ENCODE measurements at places on chromosomes 12 and 14. TPM values are rescaled to one million over a fixed set of nuclear protein-coding genes. Genes with fewer than 3 reads are reported as not detected.

DNA sequence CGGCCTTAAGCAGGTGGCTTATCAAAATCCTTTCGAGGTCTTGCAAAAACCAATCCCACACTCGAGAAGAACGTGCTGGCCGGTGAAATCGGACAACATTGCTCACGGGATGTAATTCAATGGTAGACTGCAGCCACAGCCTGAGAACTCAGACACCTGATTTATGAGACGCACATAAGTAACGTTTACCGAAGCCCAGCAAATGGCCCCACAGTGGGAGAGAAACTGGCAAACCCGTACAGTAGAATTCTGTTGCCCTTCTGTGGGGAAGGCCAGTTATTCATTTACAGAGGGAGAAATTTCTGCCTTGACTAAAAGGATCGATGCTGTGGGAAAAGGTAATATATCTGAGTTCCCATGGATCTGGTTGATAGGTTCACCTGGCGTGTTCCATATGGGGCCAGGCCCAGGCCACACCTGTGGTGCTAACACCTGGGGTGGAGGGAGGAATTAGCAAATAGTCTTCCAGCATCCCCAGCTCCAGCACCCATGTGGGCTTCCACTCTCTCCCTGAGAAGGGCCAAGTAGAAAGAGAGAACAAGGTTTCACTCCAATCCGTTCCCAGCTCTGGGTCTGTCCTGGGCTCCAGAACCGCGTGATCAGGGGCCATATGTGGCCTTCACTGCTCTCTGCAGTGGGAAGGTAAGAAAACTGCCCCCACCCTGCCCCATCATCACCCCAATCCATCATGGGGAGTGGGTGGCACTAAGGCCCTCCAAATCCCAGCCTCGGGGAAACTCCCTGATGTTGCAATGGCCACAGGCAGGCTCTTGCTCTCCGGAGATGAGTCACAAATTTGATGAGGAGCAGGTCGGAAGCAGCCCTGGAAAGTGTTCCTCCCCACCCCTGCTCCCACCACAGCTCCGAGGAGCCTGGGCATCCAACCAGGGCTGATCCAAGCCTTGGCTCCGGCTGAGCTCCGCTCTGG is 12.7 kb downstream of the BDKRB1 start:
- DNase-seq, result peak; percentile 65
- no peak overlapping the region for H3K4me3 ChIP-seq
- H3K4me1 ChIP-seq, result no peaks in the 10 kb centered on the region
- H3K36me3 ChIP-seq, result no peaks in the 10 kb centered on the region
- H3K27ac ChIP-seq, result no peak overlapping the region

GRCh38 chr14:100975671-100976070 is 72.1 kb upstream of the RTL1 start:
- H3K27ac ChIP-seq, result no peak overlapping the region
- no peak overlapping the region for H3K4me3 ChIP-seq
- no peaks in the 10 kb centered on the region for H3K27me3 ChIP-seq
- H3K4me1 ChIP-seq, result no peaks in the 10 kb centered on the region
- no peaks in the 10 kb centered on the region for H3K36me3 ChIP-seq

JKAMP gene
- 11.6 TPM for total RNA-seq

- H3K27me3 ChIP-seq, result no peaks in the 10 kb centered on the region
- H3K27ac ChIP-seq, result no peak overlapping the region
- H3K4me1 ChIP-seq, result no peaks in the 10 kb centered on the region
- no peak overlapping the region for H3K4me3 ChIP-seq
Measured at GRCh38 chr14:29654901-29655550, 272.6 kb downstream of the PRKD1 start.

DNA sequence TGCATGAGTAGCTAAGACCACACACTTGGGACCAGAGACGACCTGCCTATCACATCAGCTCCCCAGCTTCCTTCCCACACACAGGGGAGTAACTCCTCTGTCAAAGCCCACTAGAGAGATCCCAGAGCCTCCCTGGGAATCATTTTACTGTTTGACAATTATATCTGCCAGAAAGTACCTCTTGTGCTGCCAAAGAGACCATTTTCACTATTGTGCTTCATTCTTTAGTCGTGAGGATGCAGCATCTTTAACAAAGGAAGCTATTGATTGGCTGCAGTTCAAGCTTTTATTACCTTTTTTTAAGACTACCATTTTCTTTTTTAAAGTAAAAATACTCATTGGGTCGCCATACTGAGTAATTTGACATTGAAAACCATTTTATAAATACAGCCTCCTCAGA is 194.5 kb upstream of the RGS6 start:
- DNase-seq, result no peak
- no peaks in the 10 kb centered on the region for H3K4me1 ChIP-seq
- no peak overlapping the region for H3K27ac ChIP-seq
- no peak overlapping the region for H3K4me3 ChIP-seq
- no peaks in the 10 kb centered on the region for H3K27me3 ChIP-seq

HNF1A gene
- not detected for total RNA-seq

DNA sequence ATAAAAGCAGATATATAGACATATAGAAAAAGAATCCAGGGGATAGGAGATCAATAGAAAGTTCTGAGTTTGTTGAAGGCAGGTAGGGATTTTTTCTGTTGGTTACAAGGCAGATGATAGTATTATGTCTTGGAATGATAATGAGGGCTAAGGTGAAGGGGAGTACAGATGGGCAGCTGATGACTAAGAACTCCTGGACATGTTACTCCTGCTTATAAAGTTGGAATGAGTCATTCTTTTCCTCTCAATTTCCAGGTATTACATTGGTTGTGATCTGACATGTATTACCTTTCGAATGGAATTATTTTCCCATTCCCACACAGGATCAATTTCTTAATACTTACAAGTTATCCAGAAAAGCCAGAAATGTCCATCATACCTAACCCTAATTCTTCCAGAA is 545.2 kb upstream of the MGAT4C start:
- no peak overlapping the region for H3K27ac ChIP-seq
- H3K36me3 ChIP-seq, result no peaks in the 10 kb centered on the region
- no peaks in the 10 kb centered on the region for H3K4me1 ChIP-seq
- no peak for DNase-seq

PAX9 gene
- total RNA-seq, result 0.84 TPM

DNA sequence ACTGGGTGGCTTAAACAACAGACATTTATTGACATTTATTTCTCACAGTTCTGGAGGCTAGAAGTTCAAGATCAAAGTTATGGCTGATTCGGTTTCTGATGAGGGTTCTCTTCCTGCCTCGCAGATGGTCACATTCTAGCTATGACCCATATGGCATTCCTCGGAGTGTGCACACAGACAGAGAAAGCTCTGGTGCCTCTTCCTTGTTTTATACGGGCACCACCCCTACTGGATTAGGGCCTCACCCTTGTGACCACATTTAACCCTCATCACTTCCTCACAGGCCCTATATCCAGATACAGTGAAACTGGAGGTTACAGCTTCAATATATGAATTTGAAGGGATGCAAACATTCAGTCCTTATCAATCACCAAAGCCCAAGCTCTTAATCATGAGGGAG is 77.0 kb upstream of the OVCH1 start:
- H3K4me3 ChIP-seq, result no peak overlapping the region
- H3K4me1 ChIP-seq, result no peaks in the 10 kb centered on the region
- no peak overlapping the region for H3K27ac ChIP-seq
- no peak for DNase-seq
- H3K27me3 ChIP-seq, result no peaks in the 10 kb centered on the region

- H3K36me3 ChIP-seq, result no peaks in the 10 kb centered on the region
- no peak for DNase-seq
- H3K27me3 ChIP-seq, result no peaks in the 10 kb centered on the region
- H3K4me1 ChIP-seq, result no peaks in the 10 kb centered on the region
- no peak overlapping the region for H3K27ac ChIP-seq
Measured at GRCh38 chr14:82398256-82398655, 864.6 kb upstream of the SEL1L start.

DNA sequence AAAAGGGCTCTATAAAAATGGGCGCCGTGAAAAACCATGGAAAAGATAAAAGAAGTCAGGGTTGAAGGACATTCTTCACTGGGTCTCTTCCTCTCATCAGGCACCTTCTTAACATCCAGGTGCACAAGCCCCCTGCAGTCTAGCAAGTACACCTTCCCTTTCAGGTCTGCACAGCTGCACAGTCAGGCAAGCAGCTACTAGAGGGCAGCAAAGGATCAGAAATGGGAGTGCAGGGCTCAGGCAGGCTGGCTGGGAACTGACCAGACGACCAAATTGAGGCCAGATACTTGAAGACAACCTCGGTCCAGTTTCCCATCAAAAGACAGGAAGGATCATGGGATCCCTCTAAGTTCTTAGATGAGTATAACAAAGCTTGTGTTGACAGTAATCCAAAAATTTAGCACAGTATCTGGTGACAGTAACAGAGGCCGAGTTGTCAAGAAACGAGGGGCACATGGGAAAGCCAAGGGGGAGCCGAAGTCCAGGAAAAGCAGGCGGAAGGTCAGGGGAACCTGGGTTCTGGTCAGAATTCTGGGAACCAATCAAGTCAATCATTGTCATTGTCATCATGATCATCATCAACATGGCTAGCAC is 10.1 kb upstream of the GRIP1 start:
- peaks cover 4% of the 10 kb centered on the region for H3K27me3 ChIP-seq
- no peaks in the 10 kb centered on the region for H3K36me3 ChIP-seq
- no peaks in the 10 kb centered on the region for H3K4me1 ChIP-seq

DNA sequence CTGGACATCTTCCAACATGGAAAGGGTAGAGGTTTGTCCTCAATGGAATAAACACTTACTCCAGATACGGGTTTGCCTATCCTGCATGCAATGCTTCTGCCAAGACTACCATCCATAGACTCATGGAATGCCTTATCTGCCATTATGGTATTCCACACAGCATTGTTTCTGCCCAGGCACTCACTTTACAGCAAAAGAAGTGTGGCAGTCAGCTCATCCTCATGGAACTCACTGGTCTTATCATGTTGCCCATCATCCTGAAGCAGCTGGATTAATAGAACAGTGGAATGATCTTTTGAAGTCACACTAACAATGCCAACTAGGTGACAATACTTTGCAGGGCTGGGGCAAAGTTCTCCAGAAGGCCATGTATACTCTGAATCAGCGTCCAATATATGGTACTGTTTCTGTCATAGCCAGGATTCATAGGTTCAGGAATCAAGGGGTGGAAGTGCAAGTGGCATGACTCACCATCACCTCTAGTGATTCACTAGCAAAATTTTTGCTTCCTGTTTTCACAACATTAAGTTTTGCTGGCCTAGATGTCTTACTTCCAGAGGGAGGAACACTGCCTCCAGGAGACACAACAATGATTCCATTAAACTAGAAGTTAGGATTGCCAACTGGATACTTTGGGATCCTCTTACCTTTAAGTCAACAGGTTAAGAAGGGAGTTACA is 140.4 kb downstream of the SLC35F4 start:
- no peak for DNase-seq
- H3K27me3 ChIP-seq, result no peaks in the 10 kb centered on the region
- H3K36me3 ChIP-seq, result no peaks in the 10 kb centered on the region
- no peaks in the 10 kb centered on the region for H3K4me1 ChIP-seq
- no peak overlapping the region for H3K4me3 ChIP-seq

DNA sequence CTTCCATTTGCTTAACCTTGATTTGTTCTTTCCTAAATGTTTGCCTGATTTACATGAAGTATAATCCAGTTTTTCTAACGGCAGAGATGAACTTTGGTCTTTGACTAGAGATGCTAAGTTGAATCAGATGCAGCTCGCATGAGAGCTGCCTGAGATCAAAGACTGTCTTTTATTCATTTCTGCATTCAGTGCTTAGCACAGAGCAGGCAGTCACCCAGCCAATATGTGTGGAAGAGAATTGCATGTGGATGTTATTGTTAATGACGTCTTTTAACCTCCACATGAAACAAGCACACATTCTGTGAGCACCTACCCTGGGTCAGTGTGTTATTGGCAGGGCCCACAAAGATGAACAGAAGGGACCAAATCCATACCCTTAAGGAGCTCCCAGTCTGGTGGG is 99.2 kb downstream of the SLC5A8 start:
- H3K27me3 ChIP-seq, result no peaks in the 10 kb centered on the region
- no peak for DNase-seq
- H3K4me1 ChIP-seq, result no peaks in the 10 kb centered on the region
- no peak overlapping the region for H3K4me3 ChIP-seq
- no peak overlapping the region for H3K27ac ChIP-seq

DNA sequence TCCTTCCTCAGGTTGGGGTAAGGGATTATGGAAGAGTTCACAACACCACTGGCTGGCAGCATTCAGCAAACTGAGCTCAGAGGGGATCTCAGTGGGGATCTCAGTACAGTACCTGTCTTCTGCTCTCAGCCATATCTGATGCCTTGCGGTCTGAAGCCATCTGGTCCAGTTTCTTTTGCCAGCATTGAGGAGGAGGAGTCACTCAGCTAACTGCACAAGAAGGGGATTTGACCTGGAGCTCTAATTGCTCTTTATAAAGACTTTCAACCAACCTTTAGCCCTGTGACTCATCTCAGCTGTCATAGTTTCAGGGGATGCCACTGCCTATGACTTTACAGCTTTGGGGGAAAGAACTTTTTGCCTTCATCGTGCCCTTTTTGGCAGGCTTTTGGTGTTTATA is 44.9 kb downstream of the JKAMP start:
- H3K27ac ChIP-seq, result no peak overlapping the region
- H3K4me1 ChIP-seq, result no peaks in the 10 kb centered on the region
- no peaks in the 10 kb centered on the region for H3K27me3 ChIP-seq
- no peaks in the 10 kb centered on the region for H3K36me3 ChIP-seq

KRT75 gene
- not detected for total RNA-seq

DNA sequence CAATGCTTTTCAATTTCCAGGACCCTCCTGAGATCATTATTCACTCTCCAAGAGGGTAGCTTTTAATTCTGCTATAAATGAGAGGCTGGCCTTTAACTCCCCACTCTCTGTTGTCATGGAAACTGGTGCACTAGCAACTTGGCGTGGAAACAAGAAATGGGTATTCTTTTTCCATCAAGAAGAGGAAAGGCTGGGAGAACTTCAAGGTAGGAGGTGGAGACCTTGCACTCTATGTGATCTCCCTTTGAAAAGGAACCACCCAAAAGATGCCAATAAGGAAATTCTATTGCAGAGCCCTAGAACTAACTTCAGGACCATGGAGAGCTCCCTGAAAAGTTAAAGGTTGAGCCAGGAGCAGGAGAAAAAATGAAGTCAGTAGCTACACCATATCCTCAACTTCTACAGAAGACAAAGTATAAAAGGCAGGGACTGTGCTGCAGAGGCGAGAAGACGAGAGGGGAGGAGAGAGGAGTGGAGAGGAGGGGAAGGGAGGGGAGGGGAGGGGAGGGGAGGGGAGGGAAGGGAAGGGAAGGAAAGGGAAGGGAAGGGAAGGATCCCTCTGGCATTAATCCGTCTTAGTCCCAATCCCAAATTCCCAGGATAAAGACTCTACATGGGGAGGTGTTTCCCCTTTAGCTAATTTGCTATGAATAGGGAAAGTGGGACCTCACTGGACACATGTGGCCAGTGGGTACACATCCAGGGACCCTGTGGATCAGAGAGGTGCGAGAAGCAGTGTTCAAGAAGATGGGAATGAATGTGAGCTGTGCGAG is 46.7 kb upstream of the FICD start:
- no peaks in the 10 kb centered on the region for H3K36me3 ChIP-seq
- H3K27me3 ChIP-seq, result peaks cover 13% of the 10 kb centered on the region
- no peak overlapping the region for H3K4me3 ChIP-seq
- DNase-seq, result no peak
- no peak overlapping the region for H3K27ac ChIP-seq

GRCh38 chr12:18898470-18898869 is 160.6 kb downstream of the CAPZA3 start:
- H3K4me1 ChIP-seq, result no peaks in the 10 kb centered on the region
- no peak for DNase-seq
- H3K4me3 ChIP-seq, result no peak overlapping the region
- H3K36me3 ChIP-seq, result no peaks in the 10 kb centered on the region
- no peak overlapping the region for H3K27ac ChIP-seq

- no peak overlapping the region for H3K27ac ChIP-seq
- no peak overlapping the region for H3K4me3 ChIP-seq
- peaks cover 4% of the 10 kb centered on the region for H3K4me1 ChIP-seq
- no peak for DNase-seq
- no peaks in the 10 kb centered on the region for H3K27me3 ChIP-seq
Measured at GRCh38 chr14:75605916-75606315, 27.5 kb downstream of the FLVCR2 start.
